ENCODE measurements at places on chromosomes 5 and 9.

- peak; percentile 37 for DNase-seq
These were observed 1.0 kb downstream of the TLE4 start for GRCh38 chr9:79572608-79573411.

GRCh38 chr9:27569406-27569805, 3.9 kb downstream of the C9orf72 start:
- DNase-seq = no peak

DNA sequence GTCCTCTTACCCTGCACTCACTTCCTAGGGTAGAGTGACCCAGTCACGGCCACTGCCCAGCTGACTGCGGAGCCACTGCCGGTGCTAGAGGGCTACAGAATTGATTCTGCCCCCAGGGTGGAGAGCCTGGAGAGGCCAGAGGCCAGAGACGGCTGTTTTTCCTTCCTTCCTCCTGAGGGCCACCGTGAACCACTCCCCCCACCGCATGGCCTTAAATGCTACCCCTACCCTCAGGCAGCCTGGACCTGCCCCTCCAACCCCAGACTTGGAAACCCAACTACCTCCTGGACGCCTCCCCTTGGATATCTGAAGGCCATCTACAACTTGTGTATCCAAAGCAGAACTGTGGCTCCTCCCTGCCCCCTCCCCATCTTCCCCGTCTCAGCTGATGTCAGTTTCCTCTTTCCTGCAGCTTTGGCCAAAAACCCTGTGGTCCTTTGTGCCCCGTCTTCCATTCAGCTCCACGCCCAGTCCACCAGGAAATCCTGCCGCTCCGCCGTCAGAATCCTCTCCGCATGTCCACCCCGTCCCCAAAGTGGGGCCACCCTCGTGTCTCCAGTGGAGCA, 16.3 kb downstream of the SH2D3C start:
- DNase-seq = no peak

GRCh38 chr5:81315336-81315735, 13.9 kb downstream of the ZCCHC9 start:
- no peak for DNase-seq

GRCh38 chr5:122760236-122760635, 14.6 kb upstream of the SNX2 start:
- no peak for DNase-seq

DNA sequence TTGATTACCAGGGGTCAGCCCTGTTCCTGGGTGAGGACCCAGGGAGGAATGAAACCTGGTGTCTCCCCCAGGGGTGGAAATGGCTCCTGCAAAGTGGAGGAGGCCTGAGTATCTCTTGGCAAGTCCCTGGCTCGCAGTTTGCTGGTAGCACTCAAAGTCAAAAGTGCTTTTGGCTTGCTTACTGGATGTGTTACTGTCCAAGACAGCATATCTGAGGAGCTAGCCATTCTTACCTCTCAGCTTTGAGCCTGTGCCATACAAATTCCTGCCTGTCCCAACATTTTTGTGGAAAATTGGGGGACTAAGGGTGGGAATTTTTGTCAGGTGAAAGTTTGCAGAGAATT, 9.9 kb downstream of the ZNF618 start:
- DNase-seq = no peak

- DNase-seq = no peak
These were observed 35.0 kb downstream of the ADAMTS6 start for GRCh38 chr5:65446682-65447081.

GRCh38 chr5:109347252-109347888, 62.4 kb downstream of the PJA2 start:
- no peak for DNase-seq

- DNase-seq = no peak
These were observed 5.0 kb upstream of the SLC34A1 start for GRCh38 chr5:177378884-177379883.

DNA sequence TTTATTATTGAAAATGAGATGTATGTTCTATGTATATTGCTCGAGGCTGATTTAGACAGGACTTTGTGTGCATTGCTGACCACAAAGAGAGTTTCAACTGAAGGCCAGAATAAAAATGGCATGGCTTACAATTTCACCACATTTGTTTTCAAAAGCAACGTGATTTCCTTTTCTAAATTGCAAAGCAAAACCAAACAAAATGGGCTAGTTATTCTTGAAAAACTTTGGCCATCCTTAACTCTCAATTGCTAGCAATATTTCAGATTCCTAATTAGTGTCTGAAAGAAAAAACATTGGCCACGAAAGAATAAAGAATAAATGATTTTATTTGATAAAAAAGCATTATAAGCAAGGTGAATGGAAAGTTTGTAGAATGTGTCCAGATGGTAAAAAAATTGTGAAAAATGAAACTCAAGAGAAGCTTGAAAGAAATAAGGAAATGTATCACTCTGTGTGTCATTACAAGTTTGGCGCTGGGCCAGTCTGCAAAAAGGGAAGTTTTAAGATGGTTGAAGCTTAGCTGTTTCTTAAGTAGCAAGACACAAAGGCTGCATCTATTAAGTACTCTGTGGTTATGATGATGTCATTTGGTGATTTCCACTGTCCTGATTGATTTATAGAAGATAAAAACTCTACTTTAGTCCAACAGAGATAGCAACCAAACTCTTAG, 89.2 kb upstream of the PRLR start:
- no peak for DNase-seq

DNA sequence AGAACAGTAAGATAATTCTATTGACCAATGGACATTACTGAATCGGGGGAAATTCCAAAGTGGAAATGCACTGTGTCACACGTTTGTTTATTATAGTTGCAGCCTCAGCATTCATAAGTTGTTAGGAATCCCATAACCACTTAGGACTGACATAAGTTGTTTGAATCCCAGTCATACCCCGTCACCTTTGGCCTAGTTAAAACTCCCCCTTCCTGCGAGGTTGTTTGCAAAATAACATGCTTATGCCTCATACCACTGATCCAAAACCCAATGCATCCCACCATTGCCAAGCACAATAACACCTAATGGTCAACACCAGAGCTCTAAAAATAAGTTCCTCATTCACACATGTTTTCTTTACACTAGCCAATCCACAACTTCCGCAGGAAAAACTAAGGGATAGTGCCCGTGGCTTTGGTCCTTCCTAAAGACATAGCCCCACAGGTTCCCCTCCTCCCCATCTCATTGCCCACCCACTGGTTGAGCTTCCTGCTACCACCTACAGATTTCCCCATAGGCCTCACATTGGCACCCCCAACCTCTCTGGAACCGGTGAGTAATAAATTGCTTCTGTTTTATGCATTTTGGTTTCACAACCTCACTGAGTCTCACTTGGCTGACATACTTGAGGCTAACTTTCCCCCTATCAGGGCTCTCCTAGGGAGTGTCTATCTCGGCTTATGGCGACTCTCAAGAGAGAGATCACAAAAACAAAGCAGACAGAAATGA, 42.3 kb upstream of the MUSK start:
- DNase-seq = no peak

DNA sequence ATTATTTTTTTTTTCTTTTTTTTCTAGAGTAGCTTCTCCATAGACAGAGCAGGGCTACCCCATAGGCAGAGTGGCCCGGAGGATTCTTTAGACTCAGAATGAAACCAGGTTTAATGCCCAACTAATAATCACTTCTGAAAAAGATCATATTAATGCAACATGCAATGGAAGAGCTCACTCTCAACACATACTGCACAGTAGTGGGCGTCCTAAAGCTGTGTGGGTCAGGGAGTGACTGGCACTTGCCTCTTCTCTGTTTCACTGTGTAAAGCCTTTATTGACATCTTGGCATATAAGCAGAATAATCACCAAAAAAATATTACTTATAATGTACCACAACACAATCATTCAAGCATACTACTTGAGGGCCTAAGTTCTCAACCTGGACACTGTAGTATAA, 11.1 kb downstream of the PWWP2A start:
- no peak for DNase-seq

- DNase-seq = no peak
These were observed 318.8 kb downstream of the ACTL7B start for GRCh38 chr9:108536836-108537601.

DNA sequence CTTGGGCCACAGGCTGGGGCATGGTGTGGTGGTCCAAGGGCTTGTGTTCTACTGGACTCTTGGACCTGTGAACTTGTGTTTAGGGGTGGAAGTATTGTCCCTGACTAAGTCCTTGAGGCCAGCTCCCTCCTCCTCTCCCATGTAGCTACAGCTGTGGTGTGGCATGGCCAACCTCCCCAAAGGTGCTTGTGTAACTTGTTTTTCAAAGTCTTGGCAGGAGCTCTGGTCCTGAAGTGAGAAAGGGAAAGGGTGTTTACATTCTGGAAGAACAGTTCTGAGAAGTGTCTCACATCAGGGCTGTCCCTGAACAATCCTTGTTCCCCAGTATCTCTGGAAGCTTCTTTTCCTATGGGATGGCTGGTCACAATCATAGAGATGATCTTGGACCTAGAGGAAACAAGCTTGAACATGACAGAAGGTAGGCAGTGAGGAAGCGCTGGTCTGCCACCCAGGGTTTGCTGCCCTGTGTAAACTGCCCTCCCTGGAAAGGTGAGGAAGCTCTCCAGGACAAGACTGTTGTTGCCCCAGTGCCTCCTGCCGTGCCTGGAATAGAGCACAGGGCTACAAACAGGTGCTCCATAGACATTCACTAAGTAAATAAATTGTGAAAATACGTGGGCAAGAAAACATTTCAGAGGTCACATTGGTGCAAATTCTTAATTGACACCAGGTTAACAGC, 64.6 kb upstream of the KLF9 start:
- no peak for DNase-seq

DNA sequence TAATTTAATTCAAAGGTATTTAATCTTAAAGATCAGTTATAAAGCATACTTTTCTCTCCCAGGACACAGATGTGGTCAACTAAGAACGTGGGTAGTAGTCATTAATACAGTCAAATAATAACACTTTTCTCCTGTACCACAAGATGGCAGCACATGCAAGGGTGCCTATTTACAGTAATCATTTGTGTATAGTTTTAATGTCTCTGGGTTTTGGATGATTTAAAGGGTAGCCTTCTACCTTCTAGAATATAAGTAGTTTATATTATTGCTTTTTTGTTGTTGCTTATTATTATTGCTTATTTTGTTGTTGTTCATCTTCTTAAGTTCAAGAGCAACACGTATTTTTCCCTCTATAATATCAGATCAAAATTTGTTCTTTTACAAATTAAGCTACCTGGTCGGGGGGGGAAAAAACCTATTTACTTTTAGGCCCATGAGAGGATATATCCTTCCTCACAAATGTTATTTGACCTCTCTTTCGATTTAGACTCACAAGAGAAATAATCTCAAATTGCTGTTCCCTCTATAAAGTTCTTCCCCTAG, 59.6 kb upstream of the SLC27A6 start:
- DNase-seq = no peak

- no peak for DNase-seq
These were observed 20.4 kb downstream of the PDE8B start for GRCh38 chr5:77230727-77231470.

DNA sequence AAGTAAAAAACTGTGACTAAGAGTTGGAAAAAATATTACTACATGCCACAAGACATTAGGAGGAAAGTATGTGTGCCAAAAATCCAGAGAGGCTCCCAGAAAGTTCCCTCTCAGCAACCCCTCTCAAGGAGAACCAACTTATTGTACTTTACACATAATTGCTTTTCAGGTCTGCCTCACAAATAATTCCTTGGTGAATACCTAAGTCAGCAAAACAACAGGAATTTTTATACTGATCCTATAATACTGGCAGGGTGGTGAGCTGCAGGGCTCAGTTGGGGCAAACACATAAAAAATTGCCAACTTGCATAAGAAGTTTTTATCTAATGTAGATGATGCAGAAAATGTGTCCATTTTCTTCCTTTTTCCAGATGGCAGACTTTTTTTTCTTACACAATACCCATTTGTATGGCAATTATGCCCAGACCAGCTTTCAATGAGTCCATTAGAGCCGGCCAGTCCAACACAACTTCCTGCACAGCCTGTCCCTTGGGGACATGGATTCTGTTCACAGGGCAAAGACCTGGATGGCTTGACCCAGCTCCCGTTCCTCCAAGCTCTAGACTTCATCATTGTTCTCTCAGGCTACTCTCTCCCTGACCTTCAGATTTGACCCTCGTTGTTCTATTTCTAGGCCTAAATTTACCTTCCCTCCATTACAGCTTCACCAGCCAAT, 31.3 kb downstream of the MARCHF3 start:
- DNase-seq = no peak

DNA sequence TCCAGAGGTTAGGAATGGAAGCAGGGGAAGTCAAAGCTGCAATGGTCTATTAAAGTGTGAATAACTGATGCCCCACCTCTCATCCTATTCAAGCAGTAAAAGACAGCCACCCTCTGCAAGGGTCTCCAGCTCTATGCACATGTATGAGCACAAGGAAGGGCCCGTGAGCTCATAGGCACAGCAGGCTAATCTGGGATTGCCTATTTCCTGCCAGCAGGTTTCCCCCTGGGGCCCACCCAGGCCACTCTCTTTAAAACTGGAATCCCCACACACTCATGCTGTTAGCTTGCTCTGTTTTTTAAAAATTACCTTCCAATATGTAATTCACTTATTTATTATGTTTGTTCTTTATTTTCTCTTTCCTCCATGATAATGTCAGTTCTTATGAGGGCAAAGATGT, 48.7 kb upstream of the ZNF366 start:
- DNase-seq = no peak

- DNase-seq = no peak
These were observed 926.3 kb upstream of the ARRDC3 start for GRCh38 chr5:92309336-92309991.

GRCh38 chr9:136021872-136022681, 60.9 kb upstream of the UBAC1 start:
- no peak for DNase-seq

DNA sequence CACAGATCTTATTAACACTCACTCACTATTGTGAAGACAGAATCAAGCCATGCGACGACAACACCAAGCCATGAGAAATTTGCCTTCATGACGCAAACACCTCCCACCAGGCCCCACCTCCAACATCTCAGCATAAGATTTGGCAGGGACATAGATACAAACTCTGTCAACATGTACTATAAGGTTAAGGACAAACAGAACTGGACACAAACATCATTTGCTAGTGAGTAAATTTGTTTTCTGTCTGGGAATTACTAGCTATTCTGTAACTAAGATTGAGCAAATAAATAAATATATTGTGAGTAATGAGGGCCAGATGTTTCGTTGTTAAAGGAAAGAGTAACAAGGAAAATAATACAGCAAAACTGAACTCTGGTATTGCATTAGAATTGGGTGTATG, 15.7 kb upstream of the KCNN2 start:
- no peak for DNase-seq

- no peak for DNase-seq
These were observed 23.7 kb downstream of the RFK start for GRCh38 chr9:76370396-76371023.

DNA sequence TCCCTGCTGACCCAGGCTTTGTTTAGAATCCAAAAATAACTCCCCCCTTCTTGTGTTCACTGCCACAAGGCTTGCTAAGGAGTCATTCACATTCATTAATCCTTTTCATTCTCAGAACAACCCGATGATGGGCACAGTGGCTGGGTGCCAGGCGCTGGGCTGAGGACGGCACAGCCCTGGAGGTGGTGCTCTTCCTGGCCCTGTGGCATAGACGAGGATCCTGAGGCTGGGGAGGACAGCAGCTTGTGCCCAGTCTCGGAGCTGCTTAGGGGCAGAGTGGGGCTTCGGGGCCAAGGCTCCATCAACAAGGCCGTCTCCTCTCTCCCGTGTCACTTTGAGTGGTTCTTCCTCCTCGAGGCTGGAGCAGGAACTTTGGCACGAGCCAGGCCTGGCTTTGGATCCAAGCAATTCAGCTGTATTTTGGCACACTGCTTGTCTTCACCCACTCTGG, 166.7 kb downstream of the TTLL11 start:
- DNase-seq = no peak

- DNase-seq = no peak
These were observed 72.4 kb upstream of the ADAMTS2 start for GRCh38 chr5:179417696-179418095.

GRCh38 chr9:134252084-134252830, 74.0 kb upstream of the RXRA start:
- no peak for DNase-seq

All from activated CD8-positive, alpha-beta memory T cell treated with anti-CD3 and anti-CD28 coated beads for 4 hours (primary cell).